ENCODE measurements at places on chromosomes 4 and X.

DNA sequence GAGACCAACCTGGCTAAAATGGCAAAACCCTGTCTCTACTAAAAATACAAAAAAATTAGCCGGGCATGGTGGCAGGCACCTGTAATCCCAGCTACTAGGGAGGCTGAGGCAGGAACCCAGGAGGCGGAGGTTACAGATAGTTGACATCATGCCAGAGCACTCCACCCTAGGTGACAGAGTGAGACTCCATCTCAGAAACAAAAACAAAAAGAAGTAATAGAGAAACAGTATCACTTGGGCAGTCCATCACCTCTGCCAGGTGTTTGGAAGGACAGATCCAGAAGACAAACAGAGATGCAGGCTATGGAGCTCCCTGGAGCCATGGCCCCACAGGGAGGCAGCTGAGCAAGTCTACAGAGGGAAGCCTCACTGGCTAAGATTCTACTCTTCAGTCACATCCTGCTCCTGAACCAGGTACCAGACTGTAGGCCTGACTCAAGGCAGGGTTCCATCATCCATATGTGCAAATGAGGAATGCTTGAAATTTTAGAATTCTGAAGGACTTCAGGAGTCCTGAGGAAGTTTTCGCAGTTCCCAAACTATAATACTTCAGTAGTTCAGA is 81.4 kb upstream of the CPEB2 start:
- DNase-seq, result no peak

DNA sequence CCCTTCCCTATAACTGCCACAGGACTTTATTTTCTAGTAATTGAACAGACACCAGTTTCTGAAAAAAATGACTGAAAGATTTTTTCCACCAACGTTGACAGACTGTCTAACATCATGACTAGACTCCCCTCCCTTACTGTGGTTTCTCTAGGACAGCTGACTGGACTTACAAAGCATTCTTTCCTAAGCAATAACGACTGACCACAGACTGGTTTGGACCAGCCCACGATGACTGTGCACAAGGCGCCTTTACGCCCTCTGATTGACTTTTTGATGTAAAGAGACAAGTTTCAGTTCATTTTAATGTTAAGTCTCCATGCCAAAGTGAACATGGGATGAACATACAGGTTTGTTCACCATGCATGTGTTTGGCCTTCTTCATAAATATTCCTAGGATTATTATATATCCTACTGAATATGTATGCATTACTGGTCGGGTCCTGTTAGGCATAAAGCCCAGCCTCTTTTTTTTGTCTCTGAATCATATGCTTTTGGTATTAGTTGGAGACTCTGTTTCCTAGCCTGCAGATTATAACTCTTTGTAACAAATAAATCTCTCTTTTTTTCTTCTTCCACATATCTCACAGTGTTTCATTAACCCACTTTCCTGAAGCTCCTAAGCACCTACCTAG is 50.5 kb upstream of the UGT2B4 start:
- no peak for DNase-seq

GRCh38 chr4:131430302-131430701 is 1718.8 kb upstream of the PCDH10 start:
- no peak for DNase-seq

- DNase-seq, result no peak
These were observed 145.6 kb downstream of the AMELX start for GRCh38 chrX:11438767-11439166.

GRCh38 chrX:46712764-46713163 is 46.2 kb downstream of the SLC9A7 start:
- no peak for DNase-seq

- DNase-seq, result no peak
These were observed 300.1 kb upstream of the DDX53 start for GRCh38 chrX:22699581-22700091.

DNA sequence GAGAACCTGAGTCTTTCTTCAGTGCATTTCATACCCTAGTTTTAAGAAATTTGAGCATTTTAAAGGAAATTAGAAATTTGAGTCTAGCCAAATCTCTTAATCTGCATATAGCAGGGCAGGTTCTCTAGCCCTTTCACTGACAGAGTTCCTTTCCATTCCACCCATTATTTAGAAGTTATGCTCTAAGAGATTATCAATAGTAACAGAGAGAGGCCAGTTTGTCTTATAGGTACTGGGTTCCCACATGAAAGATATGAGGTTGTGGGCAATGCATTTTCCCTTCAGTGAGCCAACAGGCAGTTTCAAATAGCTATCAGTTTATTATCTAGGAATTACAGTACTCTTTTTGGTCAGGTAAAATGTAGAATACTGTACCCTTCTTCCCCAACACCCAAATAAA is 7.3 kb upstream of the GALNT7 start:
- no peak for DNase-seq

DNA sequence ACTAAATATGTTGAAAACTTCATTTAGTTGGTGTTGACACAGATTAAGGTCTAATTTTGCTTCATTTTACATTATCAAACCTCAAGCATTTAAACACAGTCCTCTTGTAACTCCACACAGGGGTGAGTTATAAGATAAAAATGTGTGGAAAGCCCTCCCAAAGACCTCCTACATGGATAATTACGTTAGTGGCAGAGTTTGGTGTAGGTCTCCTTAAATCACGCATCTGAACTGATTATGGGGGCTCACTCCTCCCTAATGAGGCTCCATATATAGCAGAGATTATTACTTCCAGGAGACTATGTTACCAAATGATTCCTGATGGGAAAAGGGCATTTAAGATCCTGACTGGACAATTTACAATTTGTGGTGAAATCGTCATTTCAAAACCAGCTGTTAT is 32.2 kb upstream of the VCX3B start:
- no peak for DNase-seq

DNA sequence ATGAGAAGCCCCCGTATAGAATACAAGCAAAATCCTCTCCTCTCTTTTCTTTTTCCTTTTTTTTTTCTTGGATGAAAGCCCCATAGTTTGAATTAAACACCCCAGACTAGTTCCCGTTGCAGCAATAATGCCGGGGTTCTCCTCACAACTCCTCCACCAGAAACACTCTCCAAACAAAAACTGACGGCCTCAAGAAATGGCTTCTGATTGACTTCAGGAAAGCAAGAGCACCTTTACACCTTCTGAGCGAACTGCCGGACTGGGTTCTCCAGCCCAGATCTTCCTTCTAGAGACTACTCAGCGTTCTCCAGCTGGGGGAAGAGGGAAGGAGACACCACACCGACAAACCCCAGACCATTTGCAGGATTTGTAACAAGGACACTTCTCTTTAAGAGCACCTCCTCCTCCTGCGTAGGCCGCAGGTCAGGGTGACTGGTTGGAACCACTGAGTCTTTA is 4.0 kb downstream of the HAND2 start:
- no peak for DNase-seq

- no peak for DNase-seq
These were observed 162.4 kb upstream of the GPRIN3 start for GRCh38 chr4:89469930-89470375.

DNA sequence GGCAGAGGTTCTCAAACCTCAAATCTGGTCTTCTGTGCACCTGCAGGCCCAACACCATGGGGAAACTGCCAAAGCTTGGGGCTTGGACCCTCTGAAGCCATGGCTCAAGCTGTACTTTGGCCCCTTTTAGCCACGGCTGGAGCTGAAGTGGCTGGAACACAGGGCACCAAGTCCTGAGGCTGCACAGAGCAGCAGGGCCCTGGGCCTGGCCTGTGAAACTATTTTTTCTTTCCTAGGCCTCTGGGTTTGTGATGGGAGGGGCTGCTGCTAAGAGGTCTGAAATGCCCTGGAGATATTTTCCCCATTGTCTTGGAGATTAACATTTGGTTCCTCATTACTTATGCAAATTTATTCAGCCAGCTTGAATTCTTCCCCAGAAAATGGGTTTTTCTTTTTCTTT is 18.3 kb upstream of the PI4K2B start:
- no peak for DNase-seq

GRCh38 chr4:181046809-181047208 is 1196.4 kb upstream of the TENM3 start:
- no peak for DNase-seq

- no peak for DNase-seq
These were observed 44.6 kb downstream of the C4orf33 start for GRCh38 chr4:129140521-129140920.

GRCh38 chrX:84477114-84477513 is 25.1 kb downstream of the HDX start:
- DNase-seq, result no peak

GRCh38 chr4:118351851-118352827 is 664 bp downstream of the PRSS12 start:
- no peak for DNase-seq

- no peak for DNase-seq
These were observed 12.7 kb downstream of the OPHN1 start for GRCh38 chrX:68420559-68420958.

DNA sequence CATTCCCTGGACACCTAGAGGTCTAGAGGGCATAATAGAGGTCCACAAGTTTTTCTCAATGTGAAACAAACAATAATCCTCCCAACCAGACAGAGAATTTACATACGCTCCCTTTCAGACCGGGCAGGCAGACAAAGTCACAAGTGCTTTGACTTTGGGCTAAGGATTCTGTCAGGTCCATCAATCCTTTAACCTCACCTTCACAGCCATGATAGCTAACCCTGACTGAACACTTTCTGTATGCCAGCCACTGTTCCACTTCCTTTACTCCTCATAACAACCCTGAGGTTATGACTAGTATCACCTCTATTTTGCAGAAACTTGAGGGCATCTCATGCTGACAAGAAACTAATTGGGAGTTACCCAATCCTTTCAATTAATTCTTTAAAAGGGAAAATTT is 118.8 kb upstream of the AFF2 start:
- DNase-seq, result no peak

DNA sequence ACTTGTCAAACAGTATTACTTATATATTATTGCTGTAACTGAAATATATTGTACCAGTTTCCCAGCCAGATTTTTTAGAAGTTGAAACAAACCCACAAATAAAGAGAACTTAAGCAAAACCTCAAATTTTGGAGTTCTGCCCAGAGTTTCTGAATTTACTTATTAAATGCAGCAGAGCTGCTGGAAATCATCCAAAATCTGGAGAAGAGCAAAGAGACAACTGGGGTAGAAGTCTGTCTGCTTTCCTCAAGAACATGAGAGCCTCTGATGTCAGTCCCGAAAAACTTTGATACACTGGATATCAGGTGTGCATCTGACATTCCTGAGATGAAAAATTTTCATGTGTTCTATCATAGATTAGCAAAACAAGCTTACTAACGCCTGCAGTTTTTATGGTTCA is 325.9 kb downstream of the NR3C2 start:
- no peak for DNase-seq

- no peak for DNase-seq
These were observed 210.6 kb downstream of the CLCN4 start for GRCh38 chrX:10367406-10367805.

DNA sequence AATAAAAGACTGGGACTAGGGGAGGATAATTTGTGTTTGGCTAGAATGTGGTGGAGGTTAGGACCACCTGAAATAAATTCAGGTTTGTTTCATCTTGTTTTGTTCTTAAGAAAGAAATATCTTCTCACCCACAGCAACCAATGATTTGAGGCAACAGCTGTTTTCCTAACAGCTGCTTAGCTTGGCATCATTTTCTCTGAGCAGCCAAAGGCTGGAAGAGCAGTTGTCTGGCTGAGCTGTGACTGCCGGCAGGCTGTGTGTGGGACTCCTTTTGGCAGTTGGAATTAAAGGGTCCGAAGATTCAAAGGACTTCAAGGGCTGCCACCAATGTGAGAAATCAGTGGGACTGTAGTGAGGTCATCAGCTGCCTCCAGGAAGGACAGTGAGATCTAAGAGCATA is 5.0 kb downstream of the TRIM75 start:
- DNase-seq, result no peak

Data from stimulated activated CD8-positive, alpha-beta memory T cell treated with anti-CD3 and anti-CD28 coated beads, Interleukin-15, amount 100 ng/mL, for 4 hours (primary cell).